COR-L47 (cell line): ENCODE measurements at places on chromosomes 7 and 10.

DNA sequence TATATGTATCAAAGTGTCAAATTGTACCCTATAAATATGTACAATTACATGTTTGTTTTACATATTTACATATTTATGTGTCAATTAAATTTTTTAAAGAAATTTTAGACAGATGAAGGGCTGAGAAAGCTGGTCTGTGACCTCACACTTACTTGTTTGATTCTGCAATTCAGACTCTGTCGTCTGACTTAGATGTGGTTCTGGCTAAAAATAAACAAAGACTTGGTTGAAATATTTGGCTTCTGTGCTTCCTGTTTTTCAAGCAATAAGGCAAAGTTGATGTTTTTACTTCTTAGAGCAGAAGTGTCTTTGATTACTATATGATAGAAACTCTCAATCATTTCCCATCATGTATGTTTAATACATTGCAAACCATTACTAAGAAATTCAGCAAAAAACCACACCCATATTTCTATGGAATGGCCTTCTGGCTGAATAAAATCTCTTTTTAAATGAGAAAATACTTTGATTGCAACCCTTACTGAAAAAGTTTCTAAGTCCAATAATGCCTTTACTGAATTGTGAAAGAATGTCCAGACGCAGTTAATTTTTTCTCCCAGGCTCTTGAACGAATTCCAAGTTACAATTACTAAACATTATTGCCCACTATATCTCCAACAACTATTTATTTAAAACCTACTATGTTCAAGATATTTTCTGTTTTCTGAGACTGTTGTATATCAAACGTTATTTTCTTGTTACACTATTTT is 59.5 kb upstream of the PRKG1 start:
- no peak for DNase-seq

DNA sequence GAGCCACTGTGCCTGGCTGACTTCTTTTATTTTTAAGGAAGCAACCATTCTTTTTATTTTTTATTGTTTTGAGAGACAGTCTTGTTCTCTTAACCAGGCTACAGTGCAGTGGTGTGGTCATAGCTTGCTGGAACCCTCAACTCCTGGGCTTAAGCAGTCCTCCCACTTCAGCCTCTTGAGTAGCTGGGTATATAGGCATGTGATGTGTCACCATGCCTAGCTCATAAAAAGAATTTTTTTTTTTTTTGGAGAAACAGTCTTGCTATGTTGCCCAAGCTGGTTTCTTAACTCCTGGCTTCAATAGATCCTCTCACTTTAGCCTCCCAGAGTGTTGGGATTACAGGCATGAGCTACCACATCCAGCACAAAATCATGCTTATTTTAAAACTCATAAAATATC is 5.8 kb downstream of the MCU start:
- no peak for DNase-seq

GRCh38 chr7:14999331-14999730 is 96.8 kb upstream of the DGKB start:
- no peak for DNase-seq

DNA sequence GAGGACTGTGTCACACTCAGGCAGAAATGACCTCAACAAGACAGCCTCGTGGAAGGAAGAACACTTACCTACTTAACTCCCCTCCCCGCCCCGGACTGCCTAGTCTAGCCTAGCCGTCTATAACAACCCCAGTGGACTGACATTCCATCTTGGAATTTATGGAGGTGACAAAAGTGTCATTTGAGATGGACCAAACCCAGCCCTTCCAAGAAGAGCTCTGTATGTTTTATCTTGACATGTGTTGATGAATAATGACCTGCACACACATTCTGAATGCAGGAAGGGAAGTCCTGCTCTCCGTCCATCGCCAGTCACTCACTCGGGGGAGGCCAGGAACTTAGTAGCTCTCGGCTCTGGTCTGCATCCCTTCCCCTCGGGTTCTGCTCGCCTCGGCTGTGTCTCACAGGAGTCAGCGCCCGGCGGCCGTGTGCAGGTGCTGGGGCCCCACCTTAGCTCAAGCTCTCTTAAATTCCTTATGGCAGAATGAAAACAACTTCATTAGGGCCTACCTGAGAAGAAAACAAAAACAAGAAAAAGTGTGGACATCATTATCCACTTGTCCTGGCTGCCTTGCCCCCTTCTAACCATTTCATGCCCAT is 140.9 kb upstream of the NPS start:
- DNase-seq: no peak

GRCh38 chr7:30671793-30672465 is 10.3 kb downstream of the CRHR2 start:
- no peak for DNase-seq

DNA sequence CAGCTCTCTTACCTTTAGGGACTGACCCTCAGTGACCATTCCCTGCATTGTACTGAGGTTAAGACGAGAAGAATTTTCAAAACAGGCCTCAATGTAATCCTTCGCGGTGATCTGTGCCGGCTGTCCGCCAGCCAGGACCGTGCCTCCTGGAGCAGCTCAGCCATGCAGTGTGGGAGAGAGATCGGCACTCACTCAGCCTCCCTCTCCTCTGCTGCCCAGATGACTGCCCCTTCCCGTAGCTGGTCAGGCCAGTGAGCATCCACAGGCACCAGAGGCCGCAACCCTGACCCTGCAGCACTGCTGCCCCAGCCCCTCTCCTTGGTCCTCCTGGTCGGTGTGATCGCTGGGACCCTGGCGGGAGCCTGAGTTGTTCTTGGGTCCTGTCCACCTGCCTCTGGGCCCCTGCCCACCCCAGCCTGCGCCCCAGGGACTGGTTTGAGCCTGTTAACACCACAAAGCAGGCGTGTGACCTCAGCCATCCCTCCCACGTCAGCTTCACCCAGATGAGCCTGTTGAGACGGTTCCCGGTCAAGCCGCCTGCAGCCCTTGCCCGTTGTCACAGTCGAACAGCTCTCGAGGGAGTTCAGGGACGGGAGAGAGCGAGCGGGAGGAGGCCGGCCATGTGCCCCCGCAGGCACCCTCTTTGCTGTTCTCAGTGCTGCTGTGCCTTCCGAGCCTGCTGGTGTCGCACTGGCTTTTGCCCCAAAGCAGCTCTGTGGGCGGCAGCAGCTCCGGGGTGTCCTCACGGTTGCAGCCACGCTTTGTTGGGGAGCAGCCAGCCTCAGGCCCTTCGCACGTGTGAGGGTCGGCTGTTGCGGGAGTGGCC is 37.2 kb downstream of the NKX6-2 start:
- DNase-seq: no peak

DNA sequence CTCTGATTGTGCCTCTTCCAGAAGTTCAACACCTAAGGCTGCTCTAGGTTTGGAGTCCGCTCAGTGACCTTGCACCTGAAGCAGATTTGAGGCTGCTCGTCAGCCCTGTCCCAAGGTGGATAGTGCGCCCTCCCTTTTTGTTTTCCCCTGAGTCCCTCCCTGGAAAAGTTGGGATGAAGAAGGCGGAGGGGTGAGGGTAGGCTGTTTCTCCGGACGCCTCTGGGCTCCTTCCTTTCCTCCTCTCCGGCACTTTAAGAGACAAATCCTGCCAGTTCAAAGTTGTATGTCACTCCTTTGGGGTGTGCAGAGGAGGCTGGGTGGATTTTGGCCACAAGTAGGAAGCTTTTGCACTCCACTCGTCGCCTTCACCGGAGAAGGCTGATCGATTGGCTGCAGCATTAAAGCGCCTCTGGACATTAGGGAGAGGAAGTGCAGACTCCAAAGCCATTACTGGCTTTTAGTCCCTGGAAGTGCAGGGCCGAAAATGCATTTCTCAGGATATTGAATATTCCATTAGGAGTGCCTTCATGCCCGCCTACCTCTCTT is 81.9 kb upstream of the PRKG1 start:
- DNase-seq: no peak

DNA sequence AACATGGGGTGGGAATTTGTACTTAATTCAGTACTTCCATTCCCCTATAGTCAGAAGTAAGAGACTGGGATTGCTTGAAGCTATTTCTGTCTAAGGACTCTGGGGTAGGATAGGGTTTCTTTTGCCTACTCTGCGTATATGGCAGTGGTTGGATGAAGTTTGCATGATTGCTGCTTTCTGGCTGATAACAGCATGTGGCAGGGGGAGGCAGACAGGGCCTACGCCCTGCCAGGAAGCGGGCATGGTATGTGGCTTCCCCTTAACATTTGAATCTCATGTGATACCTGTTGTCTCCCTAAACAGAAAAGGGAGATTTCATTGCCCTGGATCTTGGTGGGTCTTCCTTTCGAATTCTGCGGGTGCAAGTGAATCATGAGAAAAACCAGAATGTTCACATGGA is 57.1 kb downstream of the TACR2 start:
- no peak for DNase-seq

DNA sequence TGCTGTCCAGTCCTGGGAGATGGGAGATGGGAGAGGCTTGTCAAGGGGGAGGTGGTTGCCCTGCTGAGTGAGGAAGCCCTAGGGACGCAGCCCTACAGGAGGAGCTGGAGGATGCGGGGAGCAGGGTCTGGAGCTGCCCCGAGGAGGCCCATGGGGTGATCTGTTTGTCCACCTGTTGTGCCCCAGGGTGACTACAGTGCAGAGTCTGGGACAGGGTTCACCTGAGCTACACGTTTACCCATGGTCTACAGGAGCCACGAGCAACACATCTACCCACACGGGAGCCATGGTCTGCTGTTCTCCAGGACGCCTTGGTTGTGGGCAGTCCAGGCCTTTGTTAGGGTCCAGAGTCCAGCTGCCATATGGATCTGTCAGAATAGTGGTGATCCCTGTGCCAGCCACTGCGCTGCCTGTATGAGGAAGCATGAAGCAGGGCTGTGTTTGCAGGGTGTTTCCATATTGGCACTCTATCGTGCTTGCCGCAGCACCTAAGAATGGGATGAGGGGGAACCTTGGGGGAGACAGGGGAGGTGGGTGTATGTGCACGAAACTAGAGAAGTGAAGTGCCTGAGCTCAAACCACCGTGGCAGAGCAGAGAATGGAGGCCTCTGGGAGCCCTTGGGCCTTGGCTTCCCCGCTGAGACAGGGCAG is 23.7 kb downstream of the ZNF775 start:
- no peak for DNase-seq

DNA sequence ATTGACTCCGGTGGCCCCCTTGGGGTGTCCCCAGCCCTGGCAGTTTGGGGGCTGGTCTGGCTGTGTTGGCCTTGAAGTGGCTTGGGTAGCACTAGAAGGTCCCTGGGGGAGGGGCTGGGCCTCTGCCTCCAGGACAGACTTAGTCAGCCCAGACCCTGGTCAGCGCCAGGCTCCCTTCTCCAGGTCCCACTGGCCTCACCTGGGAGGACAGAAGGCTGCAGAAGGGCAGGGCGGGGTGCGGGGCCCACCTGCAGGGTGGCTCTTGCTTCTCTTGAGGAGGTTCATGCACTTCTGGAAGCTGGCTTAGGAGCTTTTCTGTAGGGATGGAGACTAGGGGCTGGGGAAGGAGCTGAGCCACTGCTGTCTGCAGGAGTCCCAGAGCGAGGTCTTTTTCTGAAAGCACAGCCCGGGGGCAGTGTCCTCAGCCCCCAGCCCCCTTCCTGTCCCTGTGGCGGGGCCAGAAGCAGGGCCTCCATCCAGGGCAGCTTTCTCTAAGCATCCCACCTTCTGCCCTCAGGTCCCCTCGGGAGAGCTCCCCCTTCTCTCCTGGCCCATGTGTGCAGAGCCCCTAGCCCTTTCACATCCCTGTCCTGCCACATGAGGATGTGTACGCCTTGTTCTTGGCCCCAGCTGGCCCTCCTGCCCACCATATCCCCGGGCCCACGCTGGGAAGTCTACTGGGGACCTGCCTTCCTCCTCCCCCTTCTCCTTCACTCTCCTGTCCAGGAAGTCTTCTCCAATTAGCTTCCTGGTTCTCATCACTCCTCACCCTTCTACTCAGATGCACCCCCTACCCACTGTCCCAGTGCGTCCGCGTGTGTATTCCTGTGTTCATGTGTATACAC is 11.0 kb downstream of the TBATA start:
- no peak for DNase-seq

- DNase-seq: no peak
These were observed 238.4 kb downstream of the EXOC4 start for GRCh38 chr7:133491201-133491691.

GRCh38 chr7:2282185-2282751 is 32.0 kb downstream of the SNX8 start:
- no peak for DNase-seq

GRCh38 chr10:103227416-103227815 is 18.3 kb upstream of the RPEL1 start:
- no peak for DNase-seq

DNA sequence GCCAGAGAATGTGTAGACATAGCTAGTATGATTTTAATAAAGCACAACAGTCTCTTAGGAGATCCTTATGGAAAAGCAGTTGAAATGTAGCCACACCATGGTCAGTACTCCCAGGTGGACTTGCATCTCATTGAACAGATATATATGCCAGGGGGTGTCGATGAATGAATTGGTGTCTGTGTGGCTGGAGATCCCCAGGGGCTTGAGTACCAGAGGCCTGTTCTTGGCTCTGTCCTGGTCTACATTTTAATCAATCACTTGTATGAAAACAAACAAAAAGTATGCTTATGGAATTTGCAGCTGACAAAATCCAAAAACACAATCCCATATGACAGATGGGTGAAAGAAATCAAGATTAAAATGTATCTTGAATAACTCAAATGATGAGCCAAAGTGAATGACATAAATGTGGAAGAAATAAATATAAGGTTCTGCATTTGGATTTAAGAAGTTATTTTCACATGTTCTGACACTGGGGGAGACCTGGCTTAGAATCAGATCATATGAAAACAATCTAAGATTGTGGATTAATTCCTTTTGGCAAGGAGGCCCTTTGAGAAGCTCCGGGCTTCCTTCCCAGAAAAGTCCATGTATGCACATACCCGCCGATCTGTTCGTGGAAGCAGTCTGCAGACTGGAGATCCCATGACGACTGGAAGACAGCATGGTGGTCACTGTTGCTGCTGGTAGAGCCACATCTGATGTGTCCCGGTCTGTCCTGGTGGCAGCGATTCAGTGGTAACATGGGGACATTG is 15.6 kb downstream of the CLEC2L start:
- DNase-seq: no peak

DNA sequence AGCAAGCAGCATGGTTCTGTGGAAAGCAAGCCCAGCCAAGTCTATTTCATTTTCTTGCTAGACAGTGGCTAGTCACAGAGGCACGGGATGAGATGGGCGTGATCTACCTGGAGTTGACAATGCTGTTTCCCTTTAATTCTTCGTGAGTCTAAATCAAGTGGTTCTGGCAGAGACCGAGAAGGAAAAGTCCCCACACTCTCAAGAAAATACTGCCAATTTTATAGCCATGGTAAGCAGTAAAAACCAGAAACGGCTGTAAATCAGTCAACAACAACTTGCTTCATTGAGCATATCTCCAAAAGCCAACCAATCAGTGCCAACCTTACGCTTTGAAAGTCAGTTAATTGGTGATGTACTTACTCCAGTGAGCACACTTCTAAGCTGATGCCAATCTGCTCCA is 223.4 kb downstream of the SEC23IP start:
- DNase-seq: no peak

- no peak for DNase-seq
These were observed 453.2 kb downstream of the TNS3 start for GRCh38 chr7:47128700-47129099.

DNA sequence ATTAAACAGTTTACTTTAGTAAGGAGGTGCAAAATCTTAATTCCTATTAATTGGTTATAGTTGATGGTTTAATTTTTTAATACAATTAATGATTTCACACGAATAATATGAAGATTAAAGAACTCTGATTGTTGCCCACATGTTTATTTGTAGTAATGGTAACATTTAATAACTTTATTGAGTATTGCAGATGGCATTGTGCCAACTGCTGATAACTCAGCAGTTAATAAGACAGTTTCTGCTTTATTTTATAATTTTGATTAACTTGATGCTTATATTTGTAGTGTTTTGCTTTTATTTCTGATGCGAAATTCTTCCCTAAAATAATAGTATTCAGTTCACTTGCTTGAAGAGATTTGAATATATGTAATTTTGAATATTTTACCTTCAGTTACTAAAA is 2.8 kb downstream of the DNAJB9 start:
- DNase-seq: no peak
